ENCODE measurements at places on chromosomes 3 and 15.

- DNase-seq = peak; percentile 44
Measured at GRCh38 chr3:185939721-185940120, 1.9 kb upstream of the TRA2B start.

DNA sequence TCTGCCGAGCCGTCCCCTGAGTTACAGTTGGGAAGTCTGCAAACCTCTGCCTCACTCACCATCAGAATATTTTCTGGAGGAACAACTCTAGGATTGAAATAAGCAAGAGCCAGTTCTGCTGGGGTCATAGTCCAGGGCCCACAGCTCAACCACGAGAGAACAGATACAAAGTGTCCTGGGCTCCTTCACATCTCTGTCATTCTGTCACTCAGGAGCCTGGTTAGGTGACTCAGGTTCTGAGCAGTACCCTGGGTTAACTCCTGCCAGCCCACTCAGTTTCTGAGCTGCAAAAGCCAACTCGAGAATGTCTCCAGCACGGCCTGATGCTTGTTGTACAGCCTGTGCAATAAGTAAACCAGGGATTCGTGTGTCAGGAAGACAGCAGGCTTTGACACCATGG, 155.7 kb downstream of the SLCO3A1 start:
- DNase-seq = no peak

DNA sequence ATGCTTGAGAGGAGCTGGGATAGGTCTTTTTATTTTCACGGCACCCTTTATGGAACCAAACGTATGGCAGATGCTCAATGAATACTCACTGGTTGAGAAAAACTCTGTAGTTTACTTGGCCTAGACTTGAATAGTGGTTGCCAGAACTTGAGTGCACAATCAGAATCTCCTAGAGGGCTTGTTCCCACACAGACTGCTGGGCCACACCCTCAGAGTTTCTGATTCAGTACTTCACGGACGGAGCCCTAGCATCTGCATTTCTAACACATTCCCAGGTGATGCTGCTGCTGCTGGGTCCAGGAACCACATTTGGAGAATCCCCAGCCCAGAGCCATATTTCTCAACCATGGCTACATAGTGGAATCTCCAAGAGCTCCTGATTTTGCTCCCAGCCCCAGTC, 24.6 kb downstream of the CA12 start:
- no peak for DNase-seq

- no peak for DNase-seq
Measured at GRCh38 chr15:65171428-65171827, 13.7 kb downstream of the CLPX start.

DNA sequence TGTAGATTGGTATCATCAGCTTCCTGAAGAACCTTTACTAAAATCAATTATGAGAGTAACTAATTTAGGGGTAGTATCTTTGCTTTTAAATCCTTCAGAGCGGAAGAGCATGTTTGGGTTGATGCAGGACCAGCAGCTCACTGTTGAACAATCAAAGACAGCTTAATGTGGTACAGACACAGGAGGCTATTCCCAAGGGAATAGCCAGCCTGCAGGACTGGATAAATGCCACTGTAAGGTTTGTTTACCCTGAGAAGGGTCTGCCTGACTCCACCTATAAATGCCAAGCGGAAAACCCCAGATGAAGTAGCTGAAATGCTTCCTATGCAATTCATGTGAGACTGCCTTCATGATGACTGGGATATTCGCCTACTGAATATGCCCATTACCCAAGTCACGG, 16.0 kb upstream of the STAC start:
- DNase-seq = no peak

GRCh38 chr3:113812854-113813253, 25.7 kb upstream of the GRAMD1C start:
- no peak for DNase-seq

GRCh38 chr3:152826476-152826875, 8.5 kb upstream of the P2RY1 start:
- no peak for DNase-seq

- no peak for DNase-seq
Measured at GRCh38 chr3:127038466-127038865, 55.6 kb downstream of the PLXNA1 start.

DNA sequence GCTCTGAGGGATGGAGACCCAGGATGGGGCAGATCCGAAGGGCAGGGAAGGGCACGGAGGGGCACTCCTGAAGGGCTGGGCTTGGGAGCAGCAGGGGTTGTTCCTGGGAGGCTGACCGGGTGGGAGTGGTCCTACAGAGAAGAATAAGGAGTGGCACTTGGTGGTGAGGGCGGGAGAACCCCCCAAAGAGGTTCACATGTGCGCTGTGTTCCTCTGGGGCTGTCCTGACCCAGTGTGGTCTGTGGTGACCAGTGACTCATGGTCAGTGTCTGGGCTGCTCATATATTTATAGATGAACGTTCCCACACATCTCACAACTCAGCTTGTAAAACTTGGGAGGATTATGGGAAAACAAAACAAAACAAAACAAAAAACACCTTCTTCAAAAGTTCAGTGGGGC, 10.0 kb downstream of the TRPM1 start:
- peak; percentile 18 for DNase-seq

DNA sequence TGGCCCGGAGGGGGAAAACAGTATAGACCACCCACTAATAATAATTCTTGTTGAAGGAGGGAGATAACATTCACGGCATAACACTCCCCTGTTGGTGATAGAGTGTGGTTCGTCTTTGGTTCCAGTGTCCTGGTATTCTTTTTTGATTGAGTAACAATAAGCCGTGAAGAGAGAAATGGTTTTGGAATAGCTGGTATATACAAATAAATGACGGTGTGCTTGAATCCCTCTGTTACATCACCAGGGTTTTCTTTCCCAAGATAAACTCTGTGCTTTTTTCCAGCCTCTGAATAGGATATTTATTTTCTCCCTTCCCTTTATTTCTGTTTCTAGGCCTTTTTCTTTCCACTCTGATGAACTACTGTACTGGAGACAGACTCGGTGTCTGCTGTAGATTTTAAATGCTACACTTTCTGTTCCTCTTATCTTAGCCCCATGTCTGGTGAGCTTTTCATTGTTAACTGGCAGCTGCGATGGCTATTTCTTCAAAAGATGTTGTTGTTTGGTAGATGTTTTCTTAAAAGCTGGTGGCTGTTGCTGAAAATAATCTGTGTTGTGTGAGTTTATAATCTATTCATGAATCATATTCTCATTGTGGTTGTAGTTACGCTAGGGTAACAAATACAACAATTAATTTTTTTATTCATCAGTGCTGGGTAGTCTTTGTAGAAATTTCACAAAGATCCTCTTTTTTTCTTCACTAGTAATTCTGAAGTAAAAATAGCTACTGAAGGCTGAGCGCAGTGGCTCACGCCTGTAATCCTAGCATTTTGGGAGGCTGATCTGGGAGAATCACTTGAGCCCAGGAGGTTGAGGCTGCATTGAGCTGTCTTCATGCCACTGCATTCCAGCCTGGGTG, 15.5 kb upstream of the SCAANT1 start:
- DNase-seq = peak; percentile 72

- no peak for DNase-seq
Measured at GRCh38 chr3:180563406-180563805, 38.6 kb upstream of the TTC14 start.

DNA sequence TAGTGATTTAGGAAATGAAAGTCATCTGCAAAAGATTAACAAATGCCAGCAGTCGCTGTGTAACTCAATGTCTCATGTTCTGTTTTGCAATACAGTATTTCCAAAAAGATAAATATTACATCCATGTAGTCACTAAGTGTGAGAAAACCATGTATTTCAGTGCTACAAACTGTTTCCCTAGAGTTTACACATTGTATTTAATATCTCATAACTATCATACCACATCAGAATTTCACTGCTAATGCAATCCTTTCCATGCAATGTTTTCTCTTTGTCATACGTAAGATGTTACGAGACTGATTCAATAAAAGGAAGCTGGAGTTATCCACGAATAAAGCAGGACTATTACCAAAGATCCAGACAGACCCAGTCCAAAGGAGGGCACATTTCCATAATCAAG, 269.4 kb downstream of the GBE1 start:
- peak; percentile 59 for DNase-seq

DNA sequence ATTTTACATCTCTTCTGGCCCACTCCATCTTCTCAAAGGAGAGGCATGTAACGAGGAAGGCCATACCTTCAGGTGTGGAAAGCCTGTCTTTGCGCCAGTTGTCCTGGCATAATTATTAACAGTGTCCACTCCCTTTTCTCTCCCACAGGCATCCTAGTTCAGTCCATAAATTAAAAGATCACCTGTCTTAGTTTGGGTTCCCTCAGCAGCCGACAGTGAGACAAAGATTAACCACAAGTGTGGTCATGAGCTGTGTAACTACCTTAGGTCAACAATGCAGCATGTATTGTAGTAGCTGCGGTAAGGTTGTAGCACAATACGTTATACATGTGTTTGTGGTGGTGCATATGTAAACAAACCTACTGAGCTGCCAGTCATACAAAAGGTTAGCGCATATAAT, 103.3 kb upstream of the GALNT15 start:
- no peak for DNase-seq

DNA sequence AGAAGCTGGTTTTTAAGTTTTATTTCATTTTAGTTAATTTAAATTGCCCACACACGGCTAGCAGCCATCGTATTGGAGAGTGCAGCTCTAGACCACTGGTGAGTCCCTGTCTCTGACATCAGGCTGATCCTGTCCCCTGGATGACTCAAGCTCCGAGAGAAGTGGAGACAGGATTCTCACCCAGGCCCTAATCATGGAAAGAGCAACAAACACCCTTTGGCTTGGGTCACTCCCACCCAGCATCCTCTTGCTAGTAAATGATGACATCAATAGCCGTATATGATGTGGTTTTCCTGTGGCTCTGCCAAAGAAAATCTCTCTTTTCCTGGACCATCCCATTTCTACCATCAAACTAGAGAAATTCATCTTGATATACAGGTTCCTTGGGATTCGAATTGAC, 182.2 kb downstream of the NTRK3 start:
- no peak for DNase-seq

DNA sequence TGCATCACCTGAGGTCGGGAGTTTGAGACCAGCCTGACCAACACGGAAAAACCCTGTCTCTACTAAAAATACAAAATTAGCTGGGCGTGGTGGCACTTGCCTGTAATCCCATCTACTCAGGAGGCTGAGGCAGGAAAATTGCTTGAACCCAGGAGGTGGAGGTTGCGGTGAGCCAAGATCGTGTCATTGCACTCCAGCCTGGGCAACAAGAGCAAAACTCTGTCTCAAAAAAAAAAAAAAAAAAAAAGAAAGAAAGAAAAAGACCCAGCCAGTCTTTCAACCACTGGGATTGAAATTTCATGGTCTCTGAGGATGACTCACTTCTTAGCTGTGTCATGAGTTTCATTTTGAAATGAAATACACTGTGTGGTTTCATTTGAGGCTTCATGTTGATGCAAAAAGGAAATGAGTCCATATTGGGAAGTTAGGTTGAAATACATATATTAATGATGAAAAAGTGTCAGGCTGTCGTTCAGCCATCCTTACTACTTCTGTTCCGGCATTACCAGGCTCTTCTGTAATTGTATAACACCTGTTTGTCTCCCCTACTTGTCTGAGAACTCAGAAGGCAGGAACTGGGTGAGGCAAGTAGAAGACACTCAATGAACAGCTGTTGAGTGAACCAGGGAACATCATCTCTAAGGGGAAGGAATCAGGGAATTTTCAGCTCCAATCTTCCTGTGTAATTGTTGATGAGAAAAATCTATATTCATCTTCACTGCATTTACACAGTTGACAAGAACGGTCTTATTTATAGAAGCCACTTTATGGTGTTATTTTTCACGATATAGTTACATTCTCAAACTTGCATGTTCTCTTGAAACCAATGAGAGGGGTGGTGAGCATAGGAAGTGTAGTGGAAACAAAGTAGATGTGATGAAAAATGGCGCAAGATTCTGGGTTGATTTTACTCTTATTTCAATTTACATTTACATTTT, 87.4 kb downstream of the NFKBIZ start:
- peak; percentile 98 for DNase-seq

- DNase-seq = peak; percentile 44
Measured at GRCh38 chr3:45003859-45004258, 22.2 kb upstream of the CLEC3B start.

DNA sequence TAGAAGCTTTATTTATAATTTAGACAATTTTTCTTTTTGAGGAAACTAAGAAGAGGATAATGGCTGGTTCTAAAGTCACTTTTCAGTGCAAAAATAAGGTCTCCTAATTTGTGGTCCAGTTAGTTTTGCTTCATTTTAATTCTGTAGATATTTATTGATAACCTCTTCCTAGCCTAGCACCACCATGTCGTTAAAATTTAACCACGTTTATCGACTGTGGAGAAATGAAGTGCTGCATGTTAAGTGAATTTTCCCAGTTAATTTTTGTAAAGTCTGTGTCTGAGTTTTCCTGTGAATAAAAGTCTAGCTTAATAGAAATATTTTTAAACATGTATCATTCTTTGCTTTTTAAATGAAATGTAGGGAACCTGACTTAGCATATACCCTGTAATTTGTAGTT, 16.7 kb downstream of the LRRC28 start:
- DNase-seq = no peak

DNA sequence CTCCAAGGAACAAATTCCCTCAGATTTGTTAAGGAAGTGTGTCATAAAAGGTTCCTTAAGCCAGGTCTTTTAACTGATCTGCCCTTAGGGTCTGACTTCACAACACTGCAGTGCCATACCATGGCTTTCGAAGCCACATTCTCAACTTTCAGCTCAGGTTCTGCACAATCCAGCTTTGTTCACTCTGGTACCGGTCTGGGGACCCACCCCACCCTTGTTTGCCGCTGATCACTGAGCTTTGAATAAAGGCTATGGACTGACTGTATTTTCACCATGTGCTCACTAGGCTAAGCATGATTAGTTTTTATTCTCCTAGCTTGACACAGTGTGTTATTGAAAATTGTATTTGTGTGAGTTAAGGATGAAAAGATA, 15.9 kb downstream of the SNX1 start:
- no peak for DNase-seq

- DNase-seq = no peak
Measured at GRCh38 chr3:36060950-36061349, 319.4 kb upstream of the STAC start.

- DNase-seq = peak; percentile 86
Measured at GRCh38 chr15:41894791-41895463, 1.1 kb upstream of the SPTBN5 start.

GRCh38 chr3:116833202-116833601, 123.6 kb downstream of the TUSC7 start:
- no peak for DNase-seq

DNA sequence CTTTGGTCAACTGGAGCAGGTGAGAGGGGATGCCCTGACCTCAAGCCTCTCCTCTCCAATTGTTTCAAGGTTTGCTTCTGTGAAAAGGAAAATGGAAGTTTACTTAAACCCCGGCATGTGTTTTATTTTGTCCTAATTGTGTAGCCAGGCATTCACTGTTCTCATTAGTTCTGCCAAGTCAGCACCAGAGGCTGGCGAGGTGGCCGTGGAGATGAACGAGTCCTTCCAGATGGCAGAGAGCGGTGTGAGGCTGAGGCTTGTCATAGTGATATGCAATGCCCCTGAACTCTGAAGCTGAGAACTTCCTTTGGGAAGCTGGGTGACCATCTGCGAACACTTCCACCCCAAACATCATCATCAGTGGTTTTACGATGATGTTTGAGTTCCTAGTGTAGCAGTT, 199.6 kb downstream of the TJP1 start:
- DNase-seq = no peak

- DNase-seq = no peak
Measured at GRCh38 chr3:67517781-67518180, 136.6 kb downstream of the SUCLG2 start.
